ENCODE measurements at places on chromosomes 2 and 18.
A peak's percentile ranks its signal among the peaks of the same experiment; 100 is the strongest.

- peak; percentile 48 for DNase-seq
Observed at GRCh38 chr2:75403991-75404428, 156.7 kb downstream of the EVA1A start.

DNA sequence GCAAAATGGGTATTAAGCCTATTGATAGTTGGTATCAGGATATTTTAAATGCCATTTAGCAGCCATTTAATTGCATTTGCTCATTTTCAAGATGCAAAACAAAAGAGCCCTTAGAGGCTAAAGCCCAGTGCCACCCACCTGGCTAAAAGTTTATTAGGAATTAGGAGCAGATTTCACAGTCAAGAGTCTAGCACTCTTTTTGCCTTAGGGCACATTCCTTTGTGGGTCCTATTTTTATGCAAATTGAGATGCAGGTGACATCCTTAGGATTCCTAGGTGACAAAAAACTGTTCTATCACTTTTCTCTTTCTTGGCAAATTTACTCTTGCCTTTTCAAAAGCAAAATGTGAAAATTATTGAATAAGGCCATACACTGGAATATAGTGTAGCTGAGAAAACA is 42.0 kb downstream of the CTNNA2 start:
- DNase-seq, result no peak

DNA sequence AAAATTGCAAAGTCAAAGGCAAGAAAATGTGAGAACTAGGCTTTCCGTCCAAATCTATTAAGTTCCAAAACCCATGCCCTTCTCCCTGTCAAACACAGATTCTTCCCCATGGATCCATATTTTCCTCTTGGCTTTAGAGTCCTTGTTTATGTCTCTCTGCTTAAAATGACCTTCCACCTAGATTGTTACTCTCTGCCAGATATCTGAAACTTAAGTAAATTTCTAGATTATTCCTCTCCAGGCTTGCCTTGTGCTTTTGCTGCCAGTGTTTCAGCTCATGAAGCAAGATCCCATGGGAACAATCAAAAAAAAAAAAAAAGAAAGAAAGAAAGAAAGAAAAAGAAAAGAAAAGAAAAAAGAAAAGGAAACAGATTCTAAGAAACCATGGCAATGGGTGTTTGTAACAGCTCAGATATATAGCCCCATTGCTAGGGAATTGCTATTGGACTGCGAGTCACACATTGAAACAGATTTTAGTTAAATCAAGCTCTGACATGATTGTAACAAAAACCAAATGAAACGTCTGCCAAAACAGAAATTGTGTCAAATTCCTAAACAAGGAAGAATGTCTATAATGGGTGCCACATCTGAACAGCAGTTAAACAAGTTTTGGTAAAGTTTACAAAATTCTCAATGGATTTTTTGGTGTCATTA is 660.7 kb upstream of the CNTNAP5 start:
- no peak for DNase-seq

GRCh38 chr2:74917702-74918619 is 40.5 kb upstream of the POLE4 start:
- peak; percentile 42 for DNase-seq

- no peak for DNase-seq
Observed at GRCh38 chr18:10343778-10344177, 110.7 kb upstream of the APCDD1 start.

- no peak for DNase-seq
Observed at GRCh38 chr2:147273628-147274027, 571.2 kb upstream of the ACVR2A start.

DNA sequence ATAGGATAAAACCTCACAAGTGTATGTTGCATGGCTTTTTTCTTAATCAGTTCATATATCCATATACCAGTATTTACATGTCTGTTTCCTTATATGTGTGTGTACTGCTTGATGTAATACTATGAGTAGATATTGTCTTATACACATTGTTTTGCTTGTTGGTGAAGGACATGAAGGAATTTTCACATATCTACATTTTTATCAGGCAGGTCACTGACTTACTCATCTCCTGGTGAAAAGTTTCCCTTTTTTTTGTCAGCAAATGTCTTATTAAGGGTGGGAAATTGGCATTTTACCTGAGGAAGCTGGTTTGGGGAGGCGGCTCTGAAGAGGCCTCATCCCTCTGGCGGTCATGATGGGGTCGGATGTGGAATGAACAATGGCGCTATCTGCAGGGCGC is 61.4 kb upstream of the LYPD1 start:
- DNase-seq, result no peak

GRCh38 chr2:118388771-118389170 is 300.5 kb downstream of the INSIG2 start:
- peak; percentile 53 for DNase-seq

DNA sequence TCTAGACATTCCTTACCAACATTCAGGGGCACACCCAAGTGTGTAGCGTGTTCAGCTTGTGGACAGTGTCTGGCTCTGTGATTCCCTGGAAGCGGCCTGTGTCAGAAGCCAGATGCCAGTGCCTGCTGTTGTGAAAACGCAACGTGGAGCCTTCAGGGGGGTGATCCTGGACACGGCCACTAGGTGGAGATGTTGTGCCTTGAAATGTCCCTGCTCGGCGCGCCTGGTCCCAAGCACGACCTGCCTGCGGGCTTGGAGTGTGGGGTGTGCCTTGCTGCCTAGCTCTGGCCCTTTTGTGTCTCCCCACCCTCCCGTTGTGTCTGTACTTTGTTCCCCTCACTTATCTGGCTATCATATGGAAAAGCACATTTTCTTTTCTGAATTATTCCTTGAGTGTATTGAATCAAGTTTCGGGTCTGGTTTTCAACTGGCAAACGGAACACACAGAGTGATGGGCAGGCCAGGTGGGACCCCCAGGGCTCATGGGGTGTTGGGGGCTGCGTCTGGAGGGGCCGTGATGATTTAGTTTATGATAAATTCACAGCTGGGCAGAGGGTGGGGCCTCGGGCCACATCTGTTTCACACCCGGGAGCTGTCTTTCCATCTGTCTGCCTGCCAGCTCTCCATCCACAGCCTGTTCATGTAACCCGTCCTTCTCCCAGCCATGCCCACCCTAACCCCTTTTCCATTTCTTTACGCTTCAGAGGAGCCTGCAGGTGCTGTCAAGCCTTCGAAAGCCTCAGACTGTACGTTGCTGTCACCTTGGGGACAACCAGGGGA is 95.5 kb downstream of the DYSF start:
- peak; percentile 68 for DNase-seq

GRCh38 chr2:208315081-208315788 is 49.2 kb downstream of the PIKFYVE start:
- DNase-seq, result no peak

- DNase-seq, result peak; percentile 39
Observed at GRCh38 chr18:63823516-63824219, 48.5 kb downstream of the SERPINB7 start.

DNA sequence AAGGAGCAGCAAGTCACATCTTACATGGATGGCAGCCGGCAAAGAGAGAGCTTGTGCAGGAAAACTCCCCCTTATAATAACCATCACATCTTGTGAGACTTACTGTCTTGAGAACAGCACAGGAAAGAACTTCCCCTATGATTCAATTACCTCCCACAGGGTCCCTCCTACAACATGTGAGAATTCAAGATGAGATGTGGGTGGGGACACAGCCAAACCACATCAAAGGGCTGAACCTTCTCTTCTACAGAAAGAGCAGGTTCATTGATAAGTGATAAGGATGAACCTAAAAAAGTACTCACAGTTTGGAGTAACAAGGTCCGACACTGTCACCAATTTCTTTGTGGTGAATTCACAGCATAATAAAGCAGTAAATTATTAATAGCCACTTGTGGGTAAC is 422.2 kb upstream of the FSIP2 start:
- DNase-seq, result no peak

DNA sequence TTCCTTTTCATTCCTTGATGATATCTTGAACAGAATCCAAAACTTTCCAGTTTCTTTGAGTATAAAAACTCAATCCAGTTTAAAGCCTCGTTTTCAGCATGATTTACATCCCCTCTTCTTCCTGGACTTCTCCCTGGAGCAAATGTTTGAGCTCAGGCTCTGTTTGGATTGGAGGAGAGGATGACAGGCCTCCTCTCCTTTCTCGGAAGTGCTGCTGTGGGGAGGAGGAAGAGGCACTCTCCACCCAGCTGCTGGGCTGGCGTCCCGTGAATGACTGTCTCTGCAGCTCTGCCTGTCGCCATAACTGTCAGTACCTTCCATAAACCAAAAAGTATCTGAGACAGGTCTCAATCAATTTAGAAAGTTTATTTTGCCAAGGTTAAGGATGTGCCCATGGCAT is 238.2 kb upstream of the AGAP1 start:
- no peak for DNase-seq

DNA sequence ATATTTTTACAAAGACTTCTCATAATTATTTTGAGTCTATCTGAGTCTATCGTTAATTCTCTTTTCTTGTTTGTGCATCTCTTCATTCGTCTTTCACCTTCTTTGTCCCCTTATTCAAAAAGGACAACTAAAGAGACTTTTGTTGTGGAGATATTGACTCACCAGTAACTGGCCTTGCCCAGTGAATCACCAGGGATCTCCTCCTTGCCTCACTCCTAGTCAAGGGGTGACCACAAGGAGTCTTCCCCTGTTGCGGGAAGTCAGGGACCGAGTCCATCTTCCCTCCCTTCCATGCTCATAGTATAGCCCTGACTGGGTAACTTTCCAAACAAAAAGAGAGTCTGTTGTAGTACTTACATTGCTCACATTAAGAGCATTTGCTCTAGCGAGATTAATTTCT is 158.9 kb downstream of the NEB start:
- peak; percentile 52 for DNase-seq

DNA sequence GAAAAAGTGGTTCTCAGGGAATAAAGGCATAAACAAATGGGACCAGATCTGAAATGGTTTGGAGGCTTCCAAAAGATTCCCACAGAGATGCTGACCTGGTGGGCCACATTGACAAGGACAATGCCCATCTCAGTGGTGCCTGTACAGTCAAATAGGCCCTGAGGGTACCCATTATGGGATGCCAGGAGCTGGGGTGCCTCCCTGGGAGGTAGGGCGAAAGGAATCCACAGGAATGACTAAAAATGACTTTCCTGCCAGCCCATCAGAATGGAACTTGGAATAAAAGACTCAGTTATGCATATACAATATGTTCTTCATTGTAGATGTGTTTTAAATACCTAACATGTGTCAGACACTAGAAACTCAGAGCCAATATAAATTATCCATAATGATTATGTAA is 248.5 kb downstream of the RNF144A start:
- no peak for DNase-seq

- peak; percentile 9 for DNase-seq
Observed at GRCh38 chr18:58449464-58449863, 179.4 kb downstream of the ALPK2 start.

DNA sequence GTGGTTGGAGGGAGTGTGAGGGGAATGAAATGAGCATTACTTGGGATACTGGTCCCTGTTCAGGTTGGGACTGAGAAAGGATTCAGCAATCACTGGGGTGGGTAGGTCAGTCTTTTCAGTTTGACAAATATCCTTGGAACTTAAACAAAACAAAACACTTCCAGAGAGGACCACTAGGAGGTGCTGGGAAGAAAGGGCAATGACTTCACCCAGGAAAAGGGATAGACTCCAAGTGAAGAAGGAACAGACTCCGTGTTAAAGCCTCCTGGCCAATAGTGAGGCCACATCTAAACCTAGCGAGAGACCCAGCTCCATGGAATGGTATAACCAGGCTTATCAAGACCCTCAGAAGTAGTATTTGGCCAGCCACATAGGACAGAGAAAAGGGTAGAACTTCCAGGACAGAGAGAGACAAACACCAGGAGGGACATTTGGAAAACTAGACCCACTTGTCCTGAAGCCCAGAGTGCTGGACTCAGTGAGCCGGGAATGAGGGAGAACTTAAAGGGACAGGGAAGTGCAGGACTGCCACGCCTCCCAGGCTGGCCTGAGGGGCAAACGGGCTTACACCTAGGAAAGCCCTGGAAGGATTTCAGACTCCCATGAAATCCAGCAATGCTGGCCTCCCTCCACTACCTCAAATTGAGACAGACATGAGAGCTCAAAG is 19.6 kb upstream of the KCNG3 start:
- DNase-seq, result peak; percentile 41
